ENCODE measurements at places on chromosomes 1 and 21.

- DNase-seq, result no peak
Observed at GRCh38 chr1:158059984-158060383, 66.5 kb downstream of the KIRREL1 start.

- DNase-seq, result no peak
Observed at GRCh38 chr1:93499533-93499932, 51.6 kb downstream of the FNBP1L start.

- DNase-seq, result no peak
Observed at GRCh38 chr1:229318056-229318455, 24.8 kb downstream of the CCSAP start.

- DNase-seq, result no peak
Observed at GRCh38 chr1:156689953-156690674, 12.9 kb upstream of the NES start.

GRCh38 chr1:52506349-52506748, 46.5 kb downstream of the TUT4 start:
- DNase-seq, result no peak

DNA sequence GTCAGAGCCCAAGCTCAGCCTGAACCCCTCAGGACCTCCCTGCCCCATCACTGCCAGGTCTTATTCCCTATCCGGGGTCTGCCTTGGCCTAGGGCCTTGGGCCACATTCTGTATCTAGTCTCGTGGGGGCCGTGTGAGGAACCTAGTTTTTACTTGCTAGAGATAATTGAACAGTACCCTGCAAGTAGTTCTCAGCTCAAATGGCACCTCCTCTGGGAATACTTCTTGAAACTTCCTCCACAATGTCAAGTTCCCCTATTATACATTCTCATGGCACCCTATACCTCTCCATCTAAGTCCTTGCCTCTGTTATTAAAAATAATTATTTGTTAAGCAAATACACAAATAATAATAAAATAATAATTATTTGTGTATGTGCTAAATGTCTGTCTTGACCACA, 32.9 kb upstream of the CSF1 start:
- DNase-seq, result no peak

DNA sequence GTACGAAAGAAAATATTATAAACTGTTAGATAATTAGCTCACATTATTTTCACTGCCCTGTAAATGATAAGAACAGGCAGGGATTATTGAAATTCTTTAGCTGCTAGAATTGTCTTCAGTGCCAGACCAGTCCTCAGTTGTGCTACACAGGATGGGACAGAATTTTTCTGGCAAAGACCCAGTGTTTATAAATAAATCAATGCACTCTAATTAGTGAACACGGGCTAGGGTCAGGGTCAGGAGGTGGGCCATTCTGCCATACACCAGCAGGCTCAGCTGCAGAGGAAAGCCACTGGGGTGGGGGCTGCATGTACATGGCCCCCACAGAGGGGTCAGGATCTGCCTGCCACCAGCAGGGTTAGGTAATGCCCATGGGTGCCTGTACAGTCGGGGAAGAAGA, 6.4 kb downstream of the BCAR3 start:
- no peak for DNase-seq

- DNase-seq, result peak; percentile 94
Observed at GRCh38 chr1:193083365-193084088, 21.7 kb downstream of the GLRX2 start.

GRCh38 chr1:70856201-70856600, 191.4 kb downstream of the PTGER3 start:
- DNase-seq, result no peak

GRCh38 chr1:219940707-219941106, 12.3 kb upstream of the SLC30A10 start:
- DNase-seq, result no peak

DNA sequence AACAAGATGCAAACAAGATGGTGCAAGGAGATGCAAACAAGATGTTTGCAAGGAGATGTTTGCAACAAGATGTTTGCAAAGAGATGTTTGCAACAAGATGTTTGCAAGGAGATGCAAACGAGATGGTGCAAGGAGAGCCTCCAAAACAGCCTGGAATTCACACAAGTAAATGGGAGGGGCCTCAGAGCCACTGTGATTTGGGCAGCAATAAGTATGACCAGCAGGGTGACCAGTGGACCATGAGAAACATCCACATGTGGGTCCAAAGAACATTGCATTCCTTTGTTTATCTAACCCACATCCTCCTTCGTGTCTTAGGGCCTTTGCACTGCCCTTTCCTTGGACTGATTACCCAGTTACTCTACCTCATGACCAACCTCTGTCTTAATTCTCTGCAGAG, 162.9 kb downstream of the PLPP3 start:
- no peak for DNase-seq

GRCh38 chr1:184615301-184615700, 139.4 kb downstream of the EDEM3 start:
- DNase-seq, result no peak

GRCh38 chr1:866095-866494, 57.6 kb upstream of the SAMD11 start:
- no peak for DNase-seq

- no peak for DNase-seq
Observed at GRCh38 chr1:202367271-202367670, 18.8 kb downstream of the PPP1R12B start.

DNA sequence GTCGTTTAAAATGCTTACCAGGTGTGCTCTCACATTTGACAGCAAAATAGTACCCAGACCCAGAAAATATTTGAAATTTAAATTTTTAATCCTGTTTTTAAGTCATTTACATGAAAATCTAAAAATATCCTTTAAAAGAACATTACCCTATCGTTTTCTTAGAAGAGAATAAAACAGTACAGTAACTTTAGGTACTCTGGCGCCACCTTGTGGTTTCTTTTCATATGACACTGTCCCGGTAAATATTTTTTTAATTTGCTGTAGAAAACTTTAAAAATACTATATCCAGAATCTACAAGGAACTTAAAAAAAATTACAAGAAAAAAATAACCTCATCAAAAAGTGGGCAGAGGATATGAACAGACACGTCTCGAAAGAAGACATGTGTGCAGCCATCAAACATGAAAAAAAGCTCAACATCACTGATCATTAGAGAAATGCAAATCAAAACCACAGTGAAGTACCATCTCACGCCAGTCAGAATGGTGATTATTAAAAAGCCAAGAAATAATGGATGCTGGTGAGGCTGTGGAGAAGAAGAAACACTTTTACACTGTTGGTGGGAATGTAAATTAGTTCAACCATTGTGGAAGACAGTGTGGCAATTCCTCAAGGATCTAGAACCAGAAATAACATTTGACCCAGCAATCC, 129.2 kb downstream of the RGS21 start:
- peak; percentile 69 for DNase-seq

- no peak for DNase-seq
Observed at GRCh38 chr1:225755671-225756319, 21.8 kb upstream of the SRP9 start.

GRCh38 chr1:94725566-94725965, 94.6 kb upstream of the SLC44A3 start:
- DNase-seq, result no peak

GRCh38 chr1:199403531-199404116, 623.9 kb upstream of the NR5A2 start:
- no peak for DNase-seq

DNA sequence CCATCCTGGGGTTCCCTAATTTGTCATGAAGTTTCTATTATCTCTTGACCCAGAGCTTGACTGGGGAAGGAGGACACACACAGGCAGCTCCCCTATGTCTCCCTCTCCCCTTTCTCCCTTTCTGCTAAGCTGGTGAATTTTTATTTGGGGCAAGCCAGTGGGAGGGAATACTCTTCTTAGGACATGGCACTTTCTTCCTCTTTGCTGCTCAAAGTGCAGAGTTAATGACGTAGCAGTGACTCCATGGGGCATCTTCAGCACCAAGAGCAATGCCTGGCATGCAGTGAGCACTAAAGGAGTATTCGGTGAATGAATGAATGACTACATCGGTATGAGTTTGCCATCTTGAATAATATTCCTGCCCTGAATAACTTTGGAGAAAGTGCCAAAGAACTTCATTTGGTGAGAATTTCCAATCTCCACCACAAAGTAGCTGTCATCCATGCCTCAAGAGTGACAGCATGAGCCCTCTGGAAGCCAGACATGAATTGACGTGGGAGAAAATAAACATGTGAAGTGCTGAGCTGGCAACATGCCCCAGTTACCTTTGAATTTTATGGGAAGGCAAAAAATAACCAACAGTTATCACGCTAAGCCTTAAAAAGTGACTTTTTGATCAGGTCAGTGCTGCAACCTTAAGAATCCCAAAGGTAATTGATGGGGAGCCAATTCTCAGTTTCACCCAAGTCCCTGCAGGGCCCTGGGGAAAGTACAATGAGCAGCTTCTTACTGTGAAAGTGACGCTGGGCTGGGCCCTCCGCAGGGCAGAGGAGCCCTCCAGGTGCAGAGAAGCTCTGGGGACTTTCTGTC, 22.1 kb upstream of the ATF3 start:
- peak; percentile 71 for DNase-seq

GRCh38 chr1:84116558-84116957, 27.5 kb upstream of the PRKACB start:
- DNase-seq, result no peak

DNA sequence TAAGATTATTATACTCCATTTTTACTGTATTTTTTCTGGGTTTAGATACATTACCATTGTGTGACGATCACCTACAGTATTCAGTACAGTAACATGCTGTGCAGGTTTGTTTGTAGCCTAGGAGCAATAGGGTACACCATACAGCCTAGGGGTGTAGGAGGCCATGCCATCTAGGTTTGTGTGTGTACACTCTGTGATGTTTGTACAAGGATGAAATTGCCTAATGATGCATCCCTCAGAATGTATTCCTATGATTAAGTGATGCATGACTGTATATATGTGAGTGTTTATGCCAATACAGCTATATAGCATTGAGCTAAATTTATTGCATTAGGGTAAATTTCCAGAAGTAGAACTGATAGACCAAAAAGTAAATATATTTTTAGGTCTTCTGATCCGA, 23.3 kb downstream of the TUFT1 start:
- no peak for DNase-seq

DNA sequence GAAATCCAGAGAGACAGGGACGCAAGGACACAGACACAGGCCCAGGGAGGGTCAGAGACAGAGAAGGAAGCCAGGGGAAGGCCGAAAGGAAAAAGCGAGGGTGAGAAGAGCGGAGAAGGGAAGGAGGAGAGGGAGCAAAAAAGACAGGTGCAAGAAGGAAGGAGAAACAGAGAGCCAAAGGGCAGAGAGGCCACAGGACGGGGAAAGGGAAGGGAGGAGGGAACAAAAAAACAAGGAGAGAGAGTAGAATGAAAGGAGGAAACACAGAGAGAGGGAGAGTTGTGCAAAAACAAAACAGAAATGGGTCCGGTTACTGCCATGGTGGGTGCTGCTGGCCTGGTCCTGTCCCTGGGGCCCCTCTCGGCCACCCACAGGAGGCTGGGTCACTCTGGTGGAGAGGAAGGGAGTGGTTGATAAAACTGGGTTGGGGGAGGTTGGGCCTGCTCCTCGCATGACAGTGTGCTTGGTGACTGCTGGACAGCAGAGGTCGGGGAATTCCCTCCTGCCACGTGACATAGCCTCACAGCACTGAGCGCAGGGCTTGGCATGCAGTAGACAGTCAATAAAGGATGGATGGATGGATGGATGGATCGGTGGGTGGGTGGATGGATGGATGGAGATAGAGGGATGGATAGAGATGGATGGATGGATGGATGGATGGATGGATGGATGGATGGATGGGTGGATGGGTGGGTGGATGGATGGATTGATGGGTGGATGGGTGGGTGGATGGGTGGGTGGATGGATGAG, 64.8 kb downstream of the RAP1GAP start:
- DNase-seq, result no peak

DNA sequence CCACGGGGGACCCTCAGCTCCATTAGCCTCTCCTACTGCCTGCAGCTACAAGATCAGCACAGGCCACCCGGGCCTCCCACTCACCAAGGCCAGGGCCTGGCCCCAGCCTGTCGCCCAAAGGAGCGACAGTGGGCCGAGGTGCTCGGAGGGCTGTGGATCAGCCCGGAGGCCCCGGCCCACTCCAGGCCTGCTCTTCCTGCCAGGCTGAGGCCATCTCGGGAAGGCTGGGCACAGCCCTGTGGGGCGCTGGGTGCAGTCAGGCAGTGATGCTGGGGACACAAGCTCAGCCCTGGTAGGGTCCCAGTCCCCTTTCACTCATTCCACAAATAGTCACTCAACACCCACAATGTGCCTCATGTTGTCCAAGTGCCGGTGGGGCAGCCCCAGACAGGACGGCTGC, 58.8 kb downstream of the CASZ1 start:
- DNase-seq, result no peak

All from MM.1S (cell line).